ENCODE measurements at places on chromosomes 4 and X.

DNA sequence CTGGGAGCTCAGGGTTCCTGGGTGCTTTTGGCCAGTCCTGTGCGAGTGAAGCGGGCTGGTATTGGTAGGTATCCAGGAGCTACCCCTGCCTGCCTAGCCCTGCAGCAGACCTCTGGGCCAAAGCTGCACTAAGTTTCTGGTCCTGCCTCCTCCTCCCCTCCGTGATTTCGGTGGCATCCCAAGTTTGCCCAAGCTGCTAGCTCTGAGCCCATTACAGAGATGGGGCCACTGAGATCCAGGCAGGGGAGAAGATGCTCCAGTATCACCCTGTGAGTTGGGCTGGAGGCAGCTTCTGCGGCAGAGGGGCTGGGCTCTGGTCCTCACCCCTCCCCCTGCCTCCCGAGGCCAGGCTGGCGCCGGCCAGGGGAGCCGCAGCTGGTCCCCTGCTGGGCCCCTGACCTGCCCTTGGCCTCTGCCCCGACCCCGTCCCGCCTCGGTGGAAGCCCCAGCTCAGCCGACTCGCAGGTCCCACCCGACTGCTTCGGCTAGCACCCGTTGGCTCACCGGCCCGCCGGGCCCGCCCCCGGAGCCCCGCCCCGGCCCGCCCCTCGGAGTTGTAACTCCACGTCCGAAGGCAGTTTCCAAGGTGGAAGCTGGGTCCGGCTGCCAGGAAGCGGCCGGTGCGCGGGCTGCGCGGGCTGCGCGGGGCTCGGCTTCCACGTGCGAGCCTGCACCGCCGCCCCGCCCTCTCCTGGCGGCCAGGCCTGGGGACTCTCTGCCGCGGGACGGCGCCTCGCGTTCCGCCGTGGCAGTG lies at the start of gene DUSP9:
Gene DUSP9 (plus strand): TSS at position 584 of the 754 bp plus-strand sequence. CDS start 751 bp downstream, outside the sequence.
- DNase-seq: no peak

DNA sequence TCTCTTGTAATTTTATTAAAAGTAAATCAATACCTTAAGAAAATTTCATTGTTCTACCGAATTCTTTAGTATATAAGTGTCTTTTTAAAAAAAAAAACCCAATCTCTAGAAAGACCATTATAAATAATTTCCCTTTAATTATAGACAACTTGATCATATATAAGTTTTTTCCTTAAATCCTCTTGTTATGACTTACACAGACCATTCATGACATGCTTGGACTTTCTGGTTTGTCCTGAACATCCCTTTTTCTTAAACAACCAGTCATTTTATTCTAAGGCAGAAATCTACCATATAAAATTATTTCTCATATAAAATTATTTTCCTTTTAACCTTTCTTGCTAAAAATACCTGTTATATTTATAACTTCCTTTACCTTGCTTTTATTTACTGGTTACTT lies 15.4 kb upstream of the FHDC1 start:
- DNase-seq: no peak

- DNase-seq: peak; percentile 44
Measured at GRCh38 chrX:69285881-69286564, 120.8 kb upstream of the PJA1 start.

GRCh38 chr4:144318797-144319196 lies 178.3 kb upstream of the GYPA start:
- no peak for DNase-seq

DNA sequence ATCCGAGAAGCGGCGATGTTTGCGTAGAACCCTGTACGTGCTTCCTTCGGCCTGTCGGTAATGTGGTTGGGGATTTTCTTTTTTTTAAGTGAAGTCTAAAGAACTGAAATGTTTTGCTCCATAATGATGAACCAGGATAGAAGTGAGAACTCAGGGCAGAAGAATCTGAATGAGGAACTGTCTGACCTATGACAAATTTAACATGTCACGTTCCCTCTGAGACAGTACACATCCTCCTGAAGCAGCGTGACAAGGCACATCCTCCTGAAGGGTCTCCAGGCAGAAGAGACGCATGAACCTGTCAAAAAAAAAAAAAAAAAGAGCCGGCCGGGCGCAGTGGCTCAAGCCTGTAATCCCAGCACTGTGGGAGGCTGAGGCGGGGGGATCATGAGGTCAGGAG lies 6.2 kb downstream of the CSF2RA start:
- no peak for DNase-seq

DNA sequence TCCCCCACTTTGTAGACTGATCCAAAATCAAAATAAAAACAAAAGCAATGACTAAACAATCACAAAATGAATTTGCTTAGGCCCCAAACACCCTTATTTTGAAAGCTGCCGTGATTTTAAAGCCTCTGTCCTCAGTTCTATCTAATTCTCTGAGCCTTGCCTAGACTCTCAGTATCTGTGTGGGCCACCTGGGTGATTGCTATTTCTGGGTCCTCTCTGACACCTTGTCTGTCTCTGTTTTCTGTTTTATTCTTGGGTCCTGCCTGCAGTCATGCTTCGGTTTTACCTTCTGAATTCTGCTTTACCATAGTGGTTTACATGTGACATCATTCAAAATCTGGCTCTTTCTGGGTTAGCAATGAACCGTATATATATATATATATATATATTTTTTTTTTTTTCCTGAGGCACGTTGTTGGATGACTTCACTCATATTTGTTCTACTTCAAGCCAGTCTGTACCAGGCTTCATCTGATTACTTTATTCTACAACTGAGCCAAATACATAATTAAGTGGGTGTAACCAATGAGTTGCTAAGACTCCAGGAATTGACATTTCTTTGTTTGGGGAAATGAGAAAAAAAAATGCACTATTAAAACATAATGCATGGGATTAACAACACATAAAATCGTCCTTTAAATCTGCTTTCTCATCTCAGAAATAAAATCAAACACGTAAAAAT lies 710.7 kb upstream of the SLIT2 start:
- DNase-seq: no peak

DNA sequence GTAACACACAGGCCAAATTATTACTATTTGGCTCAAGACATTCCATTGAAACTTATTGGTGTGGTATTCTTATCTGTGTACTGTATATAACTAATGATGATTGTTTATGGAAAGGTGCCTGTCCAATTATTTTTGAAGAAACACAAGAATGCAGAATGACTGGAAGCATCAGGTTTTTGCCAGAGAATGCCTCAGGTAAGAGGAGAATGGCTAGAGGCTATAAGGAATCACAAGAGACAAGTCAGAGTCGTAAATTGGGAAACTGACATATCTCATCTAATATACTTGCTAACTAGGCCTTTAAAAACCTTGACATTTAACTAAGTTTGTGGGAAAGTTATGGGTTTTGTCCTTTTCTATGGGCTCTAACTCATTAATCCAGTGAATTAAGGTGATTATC lies 69.3 kb upstream of the TTC29 start:
- DNase-seq: no peak

DNA sequence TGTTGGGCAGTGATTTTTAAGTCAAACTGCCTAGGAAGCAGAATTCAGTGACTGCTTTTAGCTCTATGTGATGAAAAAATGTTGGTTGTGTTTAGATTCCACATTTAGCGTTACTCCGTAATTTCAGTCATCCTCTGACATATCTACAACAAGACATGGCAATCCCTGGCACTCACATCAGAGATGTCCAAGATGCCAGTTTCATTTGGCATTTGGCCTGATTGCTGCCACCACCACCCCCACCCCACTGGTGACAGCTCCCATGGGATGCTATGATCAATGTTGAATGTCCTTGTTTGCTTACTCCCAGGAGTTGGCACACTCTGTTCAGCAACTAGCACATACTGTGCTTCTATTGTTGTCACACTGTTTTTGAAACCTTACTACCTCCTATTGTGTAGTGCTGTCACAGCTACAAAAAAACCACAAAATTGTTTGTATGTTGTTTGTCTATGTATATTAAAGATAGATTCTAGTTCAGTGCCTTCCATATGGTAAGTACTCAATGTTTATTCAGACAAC lies 101.4 kb downstream of the AWAT2 start:
- no peak for DNase-seq

DNA sequence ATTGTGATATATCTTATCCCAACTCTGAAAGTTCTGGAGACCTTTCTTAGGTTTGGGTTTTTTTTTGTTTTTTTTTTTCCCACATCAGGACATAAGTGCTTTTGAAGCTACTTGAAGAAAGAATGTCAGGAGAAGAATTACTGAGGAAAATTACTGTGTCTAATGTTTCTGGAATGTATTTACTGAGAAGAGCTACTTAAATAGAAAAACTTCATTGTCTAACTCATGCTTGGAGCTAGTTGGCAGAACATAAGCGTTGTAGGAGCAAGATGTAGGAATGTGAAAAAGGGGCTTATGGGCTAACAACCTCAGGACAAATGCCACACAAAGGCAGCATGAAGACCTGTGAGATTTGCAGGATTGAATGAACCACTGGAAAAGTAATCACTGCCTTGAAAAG lies 166.6 kb upstream of the GLRA2 start:
- DNase-seq: no peak

GRCh38 chr4:7989654-7990053 lies 50.0 kb upstream of the AFAP1 start:
- DNase-seq: no peak

- DNase-seq: no peak
Measured at GRCh38 chr4:62366939-62367338, 1166.8 kb downstream of the ADGRL3 start.

DNA sequence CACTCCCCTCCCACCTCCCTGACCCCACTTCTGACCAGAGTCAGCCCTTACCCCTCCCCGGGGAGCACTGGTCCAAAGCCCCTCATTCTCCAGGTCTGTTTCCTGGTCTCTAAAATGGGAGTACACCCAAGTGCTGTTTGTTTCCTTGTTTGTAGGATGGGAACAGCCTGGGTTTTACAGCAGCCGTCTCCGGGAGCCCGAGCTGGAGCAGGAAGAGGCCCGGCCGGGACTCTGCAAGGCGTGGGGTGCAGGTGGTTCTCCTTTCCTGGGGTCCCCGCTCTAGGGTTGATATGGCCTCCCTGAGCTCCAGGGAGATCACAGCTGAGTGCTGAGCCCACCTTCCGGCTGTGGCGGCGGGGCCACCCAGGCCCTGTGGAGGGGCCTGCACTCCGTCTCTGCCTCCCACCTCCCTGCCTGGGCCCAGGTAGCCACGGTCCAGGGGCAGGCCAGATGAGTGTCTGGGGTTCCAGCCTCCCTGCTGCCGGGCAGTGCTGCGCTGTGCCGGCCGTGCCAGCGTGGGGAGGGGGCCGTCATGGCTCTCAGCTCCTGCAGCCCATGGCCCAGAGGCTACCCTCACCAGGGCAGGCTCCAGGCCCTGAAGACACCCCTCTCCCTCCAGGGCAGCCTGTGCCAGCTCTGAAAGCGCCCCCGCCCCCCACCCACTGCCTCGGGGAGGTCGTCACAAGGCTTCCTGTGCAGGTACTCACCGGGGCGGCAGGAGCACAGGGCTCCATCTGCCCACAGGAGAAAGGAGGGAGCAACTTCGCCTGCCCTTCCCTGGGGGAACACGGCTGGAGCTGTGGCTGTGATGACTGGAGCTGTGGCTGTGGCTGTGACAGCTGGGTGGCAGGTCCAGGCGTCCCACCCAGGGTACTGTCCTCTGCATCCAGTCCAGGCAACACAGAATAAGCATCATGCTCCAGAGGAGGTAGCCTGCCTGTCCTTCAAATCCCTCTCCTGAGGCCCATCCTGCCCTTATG lies 98.8 kb downstream of the ADRA2C start:
- no peak for DNase-seq

DNA sequence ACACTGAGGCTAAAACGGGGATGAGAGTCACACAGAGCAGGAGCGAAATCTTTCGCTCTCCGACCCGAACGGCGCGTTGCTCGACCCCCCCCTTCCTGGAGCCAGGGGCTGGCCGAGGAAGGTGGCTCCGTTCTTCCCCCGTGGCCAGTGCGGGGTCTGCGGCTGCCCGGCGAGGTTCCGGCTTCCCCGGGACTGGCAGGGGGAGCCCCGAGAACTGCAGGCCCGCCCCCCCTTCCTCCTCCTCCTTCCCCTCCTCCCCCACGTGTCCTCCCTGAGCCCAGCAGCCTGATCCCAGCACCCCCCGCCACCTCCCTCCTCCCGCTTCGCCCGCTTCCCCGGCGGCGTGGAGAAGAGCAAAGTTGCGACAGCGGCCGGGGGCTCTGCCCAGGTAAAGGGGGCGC lies 2.4 kb upstream of the BCORL1 start:
- no peak for DNase-seq

DNA sequence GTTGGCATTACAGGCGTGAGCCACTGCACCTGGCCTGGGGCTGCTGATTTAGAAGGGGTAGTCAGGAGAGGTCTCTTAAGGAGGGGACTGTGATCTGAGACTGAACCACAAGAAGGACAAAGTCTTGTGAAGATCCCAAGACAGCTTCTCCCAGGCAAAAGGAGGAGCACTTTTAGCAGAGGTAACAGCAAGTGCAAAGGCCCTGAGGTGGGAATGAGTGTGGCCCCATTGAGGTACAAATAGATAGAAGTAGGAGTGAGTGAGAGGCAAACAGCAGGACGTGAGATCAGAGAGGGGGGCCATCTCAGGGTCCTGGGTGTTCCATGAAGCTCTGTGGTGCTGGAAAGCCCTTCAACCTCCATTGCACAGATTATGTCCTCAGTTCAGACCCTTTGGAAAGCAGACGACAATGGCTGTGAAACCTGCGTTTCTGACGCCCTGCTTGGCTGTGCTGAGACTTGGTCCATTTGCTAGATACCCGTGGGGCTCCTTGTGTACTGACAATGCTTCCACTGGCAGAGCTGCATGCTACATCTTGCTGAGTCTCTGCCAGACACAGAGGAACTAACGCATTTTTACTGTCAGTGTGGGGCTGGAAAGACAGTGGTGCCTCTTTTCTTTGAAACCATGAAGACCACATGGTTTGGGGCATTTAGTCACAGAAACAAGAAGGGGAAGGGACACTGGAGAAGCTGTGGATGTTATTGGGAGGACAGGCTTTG lies 1.3 kb upstream of the CCKAR start:
- DNase-seq: no peak

- DNase-seq: no peak
Measured at GRCh38 chr4:2298532-2298991, 36.7 kb upstream of the MXD4 start.

- no peak for DNase-seq
Measured at GRCh38 chrX:104566681-104567501, 892 bp downstream of the IL1RAPL2 start.

GRCh38 chr4:25938787-25939186 lies 24.8 kb downstream of the SMIM20 start:
- peak; percentile 10 for DNase-seq

DNA sequence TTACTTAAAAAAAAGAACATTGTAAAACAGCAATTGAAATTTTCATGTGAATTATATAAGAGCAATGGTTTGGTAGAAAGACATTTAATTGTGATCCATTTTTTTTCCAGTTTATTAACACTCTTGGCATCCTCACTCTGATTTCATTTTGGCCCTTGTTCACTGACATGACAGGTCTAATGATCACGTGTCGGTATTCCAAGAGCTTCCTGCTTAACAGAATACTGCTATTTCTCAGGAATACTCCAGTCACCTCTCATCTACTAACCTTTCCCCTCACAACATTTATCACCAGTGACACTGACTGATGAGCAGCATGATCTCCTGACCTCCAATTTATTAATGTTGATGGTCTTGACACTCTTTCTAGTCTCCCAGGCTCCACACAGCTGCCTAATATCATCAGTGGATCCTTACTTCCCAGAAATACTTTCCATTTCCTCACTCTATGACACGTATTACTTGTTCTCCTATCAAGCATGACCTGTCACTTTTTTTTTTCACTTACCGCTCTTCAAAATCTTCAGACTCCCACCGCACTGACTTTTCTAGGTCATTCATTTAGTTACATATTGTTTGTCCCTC lies 847.8 kb upstream of the SLIT2 start:
- DNase-seq: no peak

All from H54 (cell line).